H7 (cell line): ENCODE measurements at places on chromosomes 13 and 19. TPM values are rescaled to one million over a fixed set of nuclear protein-coding genes. Genes with fewer than 3 reads are reported as not detected.

DNA sequence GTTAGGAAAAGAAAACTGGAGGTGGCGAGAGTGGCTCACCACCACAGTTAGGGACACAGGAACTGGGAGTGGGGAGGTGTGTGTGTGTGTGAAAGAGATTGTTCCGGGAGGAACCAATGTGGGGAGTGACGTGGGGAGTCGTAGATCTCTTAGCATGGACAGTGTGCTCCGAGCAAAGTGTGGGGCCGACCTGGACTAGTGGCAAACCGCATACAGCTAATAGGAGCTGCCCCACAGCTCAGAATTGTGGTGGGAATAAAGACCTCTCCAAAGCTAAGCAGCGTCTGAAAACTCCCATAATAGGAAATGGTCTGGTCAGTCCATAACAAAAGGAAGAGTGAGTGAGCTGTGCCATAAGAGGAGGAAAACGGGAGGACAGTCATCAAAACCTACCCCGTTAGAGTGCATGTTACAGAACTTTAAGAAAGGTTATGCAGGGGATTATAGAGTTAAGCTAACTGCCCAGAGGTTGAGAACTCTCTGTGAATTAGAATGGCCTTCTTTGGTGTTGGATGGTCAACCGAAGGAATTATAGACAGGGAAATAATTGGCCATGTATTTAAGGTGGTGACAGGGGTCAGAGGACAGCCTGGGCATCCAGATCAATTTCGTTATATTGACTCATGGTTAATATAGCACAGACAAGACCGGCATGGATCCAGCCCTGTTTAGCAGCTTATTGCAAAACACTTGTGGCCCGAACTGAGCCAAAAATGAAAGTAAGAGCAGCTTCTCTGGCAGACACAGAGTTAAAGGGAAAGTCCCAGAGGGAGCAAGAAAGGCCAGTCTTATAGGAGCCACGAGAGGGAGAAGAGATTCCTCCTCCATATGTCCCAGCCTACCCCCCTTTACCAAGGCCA, 8.9 kb upstream of the SLC15A1 start:
- no peak for DNase-seq

DNA sequence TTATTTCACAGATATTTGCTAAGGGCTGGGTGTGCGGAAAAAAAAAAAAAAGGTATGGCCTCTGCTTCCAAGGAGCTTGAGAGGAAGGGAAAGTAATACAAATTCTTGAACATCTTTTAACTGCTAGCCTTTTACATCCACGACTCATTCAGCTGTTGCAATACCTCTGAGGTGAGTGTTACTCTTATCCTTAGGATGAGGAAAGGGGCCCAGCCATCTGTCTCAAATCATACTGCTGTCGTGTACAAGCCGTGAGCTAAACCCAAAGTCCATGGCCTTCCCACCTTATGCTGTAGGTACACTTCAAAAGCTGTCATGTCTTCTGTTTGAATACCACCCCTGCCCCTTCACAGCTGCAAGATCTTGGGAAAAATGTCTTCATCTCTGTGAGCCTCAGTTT, 146.8 kb downstream of the KCNRG start:
- DNase-seq, result no peak

Gene LRFN3
- 9.9 and 13.4 TPM in 2 replicates for total RNA-seq

- no peak for DNase-seq
Observed at GRCh38 chr13:62137629-62138405, 722.2 kb upstream of the PCDH20 start.

DNA sequence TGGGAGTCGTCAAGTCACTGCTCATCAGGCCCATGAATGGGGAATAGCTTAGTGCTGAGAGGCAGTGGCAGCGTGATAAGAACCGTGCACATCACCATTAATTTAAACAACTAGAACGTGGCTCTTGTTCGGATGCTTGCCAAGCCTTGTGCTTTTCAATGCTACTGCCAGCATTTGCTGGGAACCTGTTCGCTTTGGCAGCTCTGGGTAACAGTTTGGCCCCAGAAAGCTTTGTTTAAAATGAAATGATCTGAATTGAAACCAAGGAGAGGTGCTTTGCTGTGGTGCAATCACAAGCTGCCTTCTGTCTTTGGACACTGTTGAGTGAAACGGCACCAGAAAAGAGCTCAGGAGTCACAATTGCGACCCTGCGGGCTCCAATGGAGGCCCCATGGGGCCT, 53.5 kb upstream of the OLFM4 start:
- DNase-seq, result no peak

- DNase-seq, result no peak
Observed at GRCh38 chr13:90526711-90527110, 820.8 kb upstream of the MIR17HG start.

DNA sequence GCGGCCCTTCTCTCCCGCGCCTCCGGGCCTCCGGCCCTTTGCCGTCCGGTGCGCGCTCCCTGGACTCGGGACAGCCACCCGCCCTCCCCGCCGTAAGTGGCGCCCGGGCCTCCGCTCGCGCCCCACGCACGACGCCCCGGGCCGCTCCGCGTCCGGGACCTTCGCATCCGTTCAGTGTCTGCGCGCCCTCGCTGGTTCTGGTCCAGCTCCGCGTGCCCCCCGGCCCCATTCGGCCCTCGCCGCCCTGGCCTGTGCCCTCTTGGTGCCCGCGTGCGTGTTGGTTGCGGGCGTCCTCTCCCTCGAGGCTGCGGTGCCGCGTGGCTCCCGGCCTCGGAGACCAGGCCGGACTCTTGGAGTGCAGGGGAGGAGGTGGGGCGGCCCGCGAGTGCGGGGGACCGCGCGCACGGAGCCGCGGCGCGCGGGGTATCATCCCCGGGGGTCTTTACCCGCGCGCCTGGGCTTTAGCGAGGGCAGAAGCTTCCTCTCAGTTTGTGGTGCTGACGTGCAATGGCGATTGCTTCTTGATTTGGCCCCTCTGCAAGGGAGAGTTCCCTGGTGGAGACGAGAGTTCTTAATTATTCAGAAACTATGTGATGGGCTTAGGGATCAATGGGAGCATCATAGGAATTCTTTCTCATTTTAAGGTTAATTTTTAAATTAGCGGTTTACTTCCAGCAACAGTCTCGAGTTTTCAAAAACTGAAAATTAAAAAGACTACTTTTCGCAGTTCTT, 757 bp downstream of the WASF3 start:
- no peak for DNase-seq

Gene CILP2
- 4.4 and 7.0 TPM in 2 replicates for total RNA-seq

- DNase-seq, result peak; percentile 32
Observed at GRCh38 chr13:98826146-98826545, 73.7 kb upstream of the SLC15A1 start.

DNA sequence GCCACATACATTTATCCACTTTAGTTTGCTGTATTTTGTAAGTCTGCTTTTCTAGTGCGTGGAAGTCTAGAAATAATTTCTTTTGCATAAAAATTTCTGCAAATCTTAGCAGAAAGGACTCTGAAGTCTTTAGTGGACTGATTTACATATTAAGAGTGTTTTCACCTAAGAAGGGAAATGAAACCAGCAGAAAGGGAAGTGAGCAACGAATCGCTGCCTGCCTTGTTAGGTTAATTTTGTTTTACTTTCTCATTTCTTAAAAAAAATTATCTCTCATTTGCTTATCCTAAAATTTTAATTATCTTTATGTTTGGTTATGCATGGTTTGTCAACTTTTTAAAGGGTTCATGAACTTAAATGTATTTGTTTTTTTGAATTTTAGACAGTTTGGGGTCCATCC, 767 bp upstream of the GPR18 start:
- DNase-seq, result no peak

DNA sequence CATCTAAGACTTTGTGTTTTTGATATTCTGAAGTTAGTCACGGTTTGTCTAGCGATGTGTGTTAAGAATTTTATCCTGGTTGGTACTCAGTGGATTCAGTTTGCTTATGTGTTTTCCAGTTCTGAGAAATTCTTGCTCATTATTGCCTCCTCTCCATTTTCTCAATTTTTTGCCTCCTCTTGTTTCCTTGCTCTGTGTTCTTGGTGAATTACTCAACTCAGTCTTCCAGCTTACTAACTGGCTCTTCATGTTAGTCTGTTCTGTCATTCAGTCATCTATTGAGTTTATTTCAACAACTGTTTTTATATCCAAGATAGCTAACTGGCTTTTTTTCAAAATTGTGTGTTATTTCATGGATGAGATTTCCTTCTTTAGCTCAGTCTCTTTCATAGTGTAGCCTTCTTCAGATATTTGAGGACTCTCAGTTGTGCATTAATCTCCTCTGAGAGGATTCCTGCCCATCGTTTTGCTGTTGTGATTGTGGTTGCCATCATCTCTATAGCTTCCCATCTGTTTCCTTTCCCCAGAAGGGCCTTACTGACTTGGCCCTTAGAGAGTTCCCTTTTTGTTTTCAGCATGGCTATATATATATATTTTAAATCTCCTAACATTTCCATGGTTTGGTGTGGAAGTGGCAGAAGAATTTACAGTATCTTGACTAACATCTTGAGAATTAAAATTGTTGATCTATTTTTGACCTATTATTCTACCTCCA, 6.2 kb downstream of the SETDB2 start:
- no peak for DNase-seq
